ENCODE measurements at places on chromosomes 6 and 20. TPM values are rescaled to one million over a fixed set of nuclear protein-coding genes. Genes with fewer than 3 reads are reported as not detected.
A peak's percentile ranks its signal among the peaks of the same experiment; 100 is the strongest.

DNA sequence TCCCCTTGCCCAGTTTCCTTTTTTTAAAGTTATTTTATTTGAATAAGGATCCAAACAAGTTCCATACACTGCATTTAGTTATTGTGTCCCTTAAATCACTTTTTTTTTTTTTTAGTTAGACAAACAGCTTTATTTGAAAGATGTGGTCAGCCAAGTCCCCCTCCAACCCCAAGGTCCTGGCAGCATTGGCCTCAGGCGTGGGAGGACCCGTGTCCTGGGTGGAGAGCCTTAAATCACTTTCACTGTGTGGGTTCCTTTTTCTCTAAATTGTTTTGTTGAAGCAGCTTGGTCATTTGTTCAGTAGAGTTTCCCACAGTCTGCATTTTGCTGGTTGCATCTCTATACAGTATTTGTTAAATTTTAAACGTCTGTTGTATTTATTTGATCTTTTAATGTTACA lies 5.2 kb upstream of the TBCC start:
- DNase-seq = no peak

DNA sequence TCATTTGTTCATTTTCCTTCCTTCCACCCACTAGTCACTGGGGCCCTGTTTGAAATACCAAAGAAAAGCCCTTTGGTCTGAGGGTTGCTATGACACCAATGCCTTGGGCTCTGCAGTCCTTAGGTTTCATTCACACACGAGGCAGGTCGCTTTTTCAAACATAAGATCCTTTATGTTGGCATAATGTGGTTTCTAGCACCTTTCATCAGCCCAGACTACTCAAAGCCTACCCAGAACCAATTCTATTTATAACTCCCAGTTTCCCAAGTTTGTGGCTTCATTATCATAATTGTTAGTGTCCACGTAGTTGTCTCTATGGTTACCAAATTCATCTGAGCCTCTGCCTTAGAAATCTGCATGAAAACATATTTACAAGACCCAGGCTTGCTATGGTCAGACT lies 6.6 kb upstream of the TP53RK start:
- no peak for DNase-seq

DNA sequence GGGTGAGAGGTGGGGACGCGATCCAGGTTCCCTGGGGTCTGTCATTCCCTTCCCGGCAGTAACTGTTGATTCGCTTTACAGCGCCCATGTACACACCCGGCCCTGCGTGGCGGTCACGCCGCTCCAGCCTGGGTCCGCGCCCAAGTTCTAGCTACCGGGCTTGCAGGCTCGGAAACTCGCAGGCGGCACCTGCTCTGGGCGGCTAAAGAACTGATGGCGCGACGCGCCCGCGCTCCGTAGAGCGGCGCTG lies 1.4 kb upstream of the POU3F2 start:
- DNase-seq = no peak

- no peak for DNase-seq
Observed at GRCh38 chr6:101395345-101395744, 1.8 kb downstream of the GRIK2 start.

DNA sequence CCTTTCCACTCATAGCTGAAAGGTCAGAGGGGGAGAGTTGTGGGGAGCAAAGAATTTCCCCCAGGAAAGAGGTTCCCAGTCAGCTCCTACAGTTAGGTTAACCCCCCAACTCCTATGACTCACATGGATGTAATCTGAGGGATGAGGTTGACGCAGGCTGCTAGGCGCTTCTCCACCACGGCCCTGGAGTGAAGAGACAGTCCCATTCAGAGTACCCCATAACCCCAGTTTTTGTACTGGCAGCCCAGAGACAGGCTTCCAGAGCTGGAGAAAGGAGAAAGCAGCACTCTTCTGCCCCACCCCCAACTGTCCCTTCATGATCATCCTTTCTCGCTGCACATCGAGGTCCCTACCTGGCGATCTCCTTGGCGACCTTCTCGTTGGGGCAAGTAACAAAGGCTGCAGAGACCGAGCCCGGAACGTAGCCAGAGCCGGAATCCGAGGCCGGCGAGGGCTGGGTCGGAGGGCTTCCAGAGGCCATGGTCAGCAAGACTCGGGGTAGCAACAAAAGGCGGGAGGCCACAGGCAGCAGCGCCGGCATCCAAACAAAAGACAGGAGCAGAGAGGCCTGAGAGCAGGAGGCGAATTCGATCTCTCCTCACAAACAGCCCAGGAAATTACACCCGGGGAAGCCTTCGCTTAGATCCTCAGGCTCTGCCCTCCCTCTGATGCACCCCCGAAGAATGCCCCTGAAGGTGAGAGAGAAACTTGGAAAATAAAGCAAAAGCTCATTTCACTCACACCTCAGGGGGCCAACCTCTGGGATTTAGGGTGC lies 592 bp downstream of the CUTA start:
- peak; percentile 79 for DNase-seq

The PRSS35 gene
- total RNA-seq = not detected

DNA sequence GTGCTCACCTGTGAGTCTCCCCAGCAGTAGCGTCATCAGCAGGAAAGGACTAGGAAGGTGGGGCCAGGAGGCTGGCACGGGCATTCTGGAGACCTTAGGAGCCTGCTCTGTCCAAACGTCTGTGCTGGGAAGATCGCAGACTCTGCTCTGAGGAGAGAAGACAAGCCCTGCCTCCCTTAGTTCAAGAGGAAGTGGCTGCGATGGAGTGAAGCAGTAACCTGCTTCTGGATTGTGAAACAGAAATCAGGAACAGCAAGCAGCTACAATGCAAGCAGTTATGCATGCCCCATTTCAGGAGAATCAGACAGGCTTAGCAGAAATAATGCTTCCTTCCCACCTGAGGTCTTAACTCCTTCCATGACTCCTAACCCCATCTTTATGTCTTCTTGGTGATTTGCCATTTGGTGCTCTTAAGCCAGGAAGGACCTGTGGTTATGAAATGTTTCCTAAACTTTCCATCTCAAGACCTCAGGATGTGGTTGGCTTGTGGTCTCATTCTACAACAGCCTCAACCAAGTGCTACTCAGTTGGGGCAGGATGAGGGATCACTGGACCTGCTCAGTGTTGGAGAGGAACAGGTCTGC lies at the start of gene SIRPB1:
Gene SIRPB1 (minus strand): TSS at position 149 of the 584 bp plus-strand sequence. CDS start 65 bp downstream, at position 84.
- DNase-seq = no peak

The NOTCH4 gene
- total RNA-seq = 0.38 TPM

DNA sequence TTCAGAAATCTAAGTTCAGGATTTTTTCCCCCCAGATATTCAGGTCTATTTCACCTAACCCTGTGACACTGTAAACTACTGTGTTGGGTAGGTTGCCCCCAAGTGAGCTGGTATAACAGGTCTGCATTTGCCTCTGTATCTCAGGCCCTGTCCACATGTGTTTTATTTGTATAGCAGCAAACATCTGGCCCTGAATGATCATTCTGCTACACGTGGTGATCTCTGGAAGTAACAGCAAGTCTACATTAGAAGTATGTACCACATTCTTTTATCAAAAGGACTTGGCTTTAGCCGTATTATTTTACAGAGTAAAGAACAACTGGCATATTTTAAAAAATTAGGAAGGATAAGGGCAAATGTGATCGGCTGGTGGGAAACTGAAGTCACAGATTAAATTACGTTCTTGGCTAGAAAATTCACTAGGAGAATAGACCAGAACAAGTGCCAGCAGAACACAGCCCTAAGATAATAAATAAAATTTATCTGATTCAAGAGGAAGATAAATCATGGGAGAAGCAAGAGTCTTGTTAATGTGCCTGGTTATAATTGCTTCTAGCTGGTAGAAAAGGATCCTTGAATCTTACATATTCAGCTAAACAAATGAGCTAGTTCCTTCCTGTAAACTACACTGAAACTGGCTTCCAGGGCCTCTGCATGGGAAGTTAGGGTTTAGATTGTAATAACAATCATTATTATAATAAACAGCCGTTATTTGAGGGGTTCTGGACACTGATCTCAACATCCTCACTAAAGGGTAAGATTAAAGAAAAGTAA lies 192.1 kb downstream of the SAMD5 start:
- no peak for DNase-seq

The VSX1 gene
- not detected for total RNA-seq

GRCh38 chr6:94217836-94218235 lies 798.5 kb upstream of the EPHA7 start:
- DNase-seq = no peak

- peak; percentile 80 for DNase-seq
Observed at GRCh38 chr6:112480553-112480952, 133.4 kb downstream of the RFPL4B start.
